ENCODE measurements at places on chromosomes 3 and 15.
A peak's percentile ranks its signal among the peaks of the same experiment; 100 is the strongest.

- no peaks in the 10 kb centered on the region for H3K36me3 ChIP-seq
These were observed 378.9 kb upstream of the ALCAM start for GRCh38 chr3:104987859-104988258.

GRCh38 chr15:84731774-84732173 is 15.8 kb upstream of the SEC11A start:
- H3K4me3 ChIP-seq: no peak overlapping the region
- DNase-seq: no peak
- H3K36me3 ChIP-seq: no peaks in the 10 kb centered on the region
- H3K27me3 ChIP-seq: no peaks in the 10 kb centered on the region

DNA sequence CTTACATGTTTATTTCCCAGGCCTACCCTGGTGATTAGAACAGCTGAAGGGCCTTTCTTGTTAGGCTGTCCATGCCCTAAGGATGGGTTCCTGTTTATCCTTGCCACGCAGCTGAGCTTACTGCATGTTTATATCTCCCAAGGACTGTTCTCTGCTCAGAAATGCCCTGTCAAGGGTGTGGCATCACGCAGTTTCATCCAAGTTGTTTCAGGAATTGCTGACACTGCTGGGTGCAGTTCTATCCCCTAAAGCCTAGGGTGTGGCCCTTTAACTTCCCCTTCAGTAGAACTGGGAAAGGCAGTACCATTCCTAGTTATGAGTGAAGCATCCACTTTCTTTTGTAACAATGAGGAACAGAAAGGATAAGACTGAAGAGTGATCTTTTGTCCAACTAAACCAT is 5.0 kb downstream of the ELL3 start:
- H3K27ac ChIP-seq: peak overlapping the region; percentile 52
- no peak for DNase-seq
- no peaks in the 10 kb centered on the region for H3K27me3 ChIP-seq
- H3K4me3 ChIP-seq: no peak overlapping the region

GRCh38 chr3:188007897-188008296 is 146.1 kb upstream of the LPP start:
- H3K4me1 ChIP-seq: no peaks in the 10 kb centered on the region
- no peaks in the 10 kb centered on the region for H3K36me3 ChIP-seq
- peak overlapping the region; percentile 46 for H3K27ac ChIP-seq
- peak; percentile 86 for DNase-seq

DNA sequence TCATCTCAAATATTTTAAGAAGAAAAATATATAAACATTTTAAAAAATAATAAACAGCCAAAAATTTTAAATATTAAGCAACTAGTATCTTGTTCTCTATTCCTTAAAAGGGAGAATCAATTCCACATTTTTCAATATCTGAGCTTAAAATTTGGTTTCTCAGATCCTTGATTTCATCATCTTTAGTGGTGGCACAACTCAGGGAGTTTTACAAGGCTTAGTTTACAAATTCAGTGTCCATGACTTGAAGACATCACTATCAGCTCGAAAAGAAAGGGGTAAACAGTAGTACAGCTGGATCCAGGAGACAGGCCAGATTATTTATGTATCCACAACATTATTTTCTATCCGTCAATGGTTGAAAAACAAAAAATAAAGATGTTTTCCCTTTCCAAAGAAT is 11.6 kb downstream of the IGF2BP2 start:
- H3K27ac ChIP-seq: no peak overlapping the region
- H3K27me3 ChIP-seq: no peaks in the 10 kb centered on the region
- H3K4me3 ChIP-seq: no peak overlapping the region
- H3K36me3 ChIP-seq: no peaks in the 10 kb centered on the region
- no peak for DNase-seq

DNA sequence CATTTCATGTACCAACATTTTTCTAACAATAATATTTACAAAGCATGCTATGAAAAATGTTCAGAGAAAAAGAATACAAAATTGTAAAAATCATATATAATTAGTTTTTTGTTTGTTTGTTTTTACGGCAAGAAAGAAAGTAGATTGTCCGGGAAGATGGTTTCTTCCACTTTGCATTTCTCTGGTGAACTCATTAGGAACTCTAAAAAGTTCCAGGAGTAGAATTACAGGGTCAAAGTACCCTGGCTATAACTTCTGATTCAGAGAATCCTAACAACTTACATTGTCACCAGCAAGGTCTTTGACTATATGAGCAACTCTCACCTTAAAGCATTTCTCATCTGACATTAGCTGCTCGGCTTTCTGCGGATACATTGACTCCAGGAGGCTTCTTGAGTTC is 196.7 kb downstream of the PDE8A start:
- H3K36me3 ChIP-seq: no peaks in the 10 kb centered on the region
- no peaks in the 10 kb centered on the region for H3K4me1 ChIP-seq

GRCh38 chr3:177642804-177643125 is 445.5 kb upstream of the TBL1XR1 start:
- H3K4me1 ChIP-seq: peaks cover 35% of the 10 kb centered on the region
- H3K4me3 ChIP-seq: no peak overlapping the region
- H3K36me3 ChIP-seq: no peaks in the 10 kb centered on the region
- no peaks in the 10 kb centered on the region for H3K27me3 ChIP-seq
- H3K27ac ChIP-seq: peak overlapping the region; percentile 87

DNA sequence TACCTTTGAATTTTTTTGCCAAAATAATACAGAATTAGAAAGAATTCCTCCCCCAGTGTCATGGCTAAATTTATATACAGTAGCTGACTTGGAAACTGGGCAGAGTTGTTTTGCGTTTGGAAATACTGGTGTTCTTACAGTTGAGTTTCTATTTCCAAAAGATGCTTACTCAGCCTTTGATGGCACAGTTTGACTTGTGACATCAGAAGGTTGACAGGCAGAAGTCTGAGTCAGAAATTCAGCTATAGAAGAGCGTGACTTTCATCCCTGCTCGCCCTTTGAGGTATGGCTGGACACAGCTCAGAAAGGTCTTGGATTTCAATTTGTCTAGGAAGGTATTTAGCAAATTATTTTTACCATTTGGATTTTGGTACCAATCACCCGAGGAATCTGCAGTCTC is 175.8 kb downstream of the VGLL4 start:
- DNase-seq: no peak
- H3K36me3 ChIP-seq: peaks cover 10% of the 10 kb centered on the region
- no peak overlapping the region for H3K4me3 ChIP-seq
- H3K4me1 ChIP-seq: no peaks in the 10 kb centered on the region

DNA sequence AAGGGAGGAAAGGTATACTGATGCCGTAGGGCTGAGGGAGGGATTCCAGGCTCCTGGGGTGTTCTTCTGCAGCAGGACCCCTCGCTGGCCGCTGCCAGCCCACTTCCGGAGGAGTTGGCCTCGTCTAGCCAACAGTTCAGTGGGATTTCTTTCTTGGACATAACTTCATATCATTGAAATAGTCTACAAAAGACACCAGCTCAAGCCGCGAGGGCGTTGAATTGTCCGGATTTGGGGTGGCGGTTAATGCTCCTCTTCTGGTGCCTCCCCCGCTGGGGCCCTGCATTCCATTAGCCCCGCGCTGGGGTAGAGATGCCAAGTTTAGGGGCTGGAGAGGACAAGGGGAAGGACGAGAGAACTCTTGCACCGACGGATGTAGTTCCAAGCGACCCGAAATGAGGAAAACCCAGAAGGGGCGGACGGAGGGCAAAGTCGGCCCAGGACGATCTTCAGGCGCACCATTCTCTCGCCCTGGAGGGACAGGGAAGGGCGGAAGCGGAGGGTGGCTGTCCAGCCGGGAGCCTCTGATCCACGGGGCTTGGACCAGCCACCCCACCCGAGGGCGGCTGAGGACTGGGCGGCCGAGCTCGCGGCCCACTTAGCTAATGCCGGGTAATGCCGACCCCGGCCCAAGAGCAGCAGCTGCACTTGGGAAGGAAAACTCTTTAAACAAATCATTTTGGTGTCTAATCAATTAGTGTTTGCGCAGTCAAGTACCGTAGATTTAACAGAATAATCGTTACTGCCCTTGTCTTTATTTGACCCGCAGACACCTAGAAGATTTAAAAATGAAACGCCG is 4.7 kb upstream of the ONECUT1 start:
- no peaks in the 10 kb centered on the region for H3K36me3 ChIP-seq
- H3K27ac ChIP-seq: no peak overlapping the region
- peaks cover 9% of the 10 kb centered on the region for H3K27me3 ChIP-seq
- H3K4me3 ChIP-seq: no peak overlapping the region
- DNase-seq: no peak
- H3K4me1 ChIP-seq: no peaks in the 10 kb centered on the region

DNA sequence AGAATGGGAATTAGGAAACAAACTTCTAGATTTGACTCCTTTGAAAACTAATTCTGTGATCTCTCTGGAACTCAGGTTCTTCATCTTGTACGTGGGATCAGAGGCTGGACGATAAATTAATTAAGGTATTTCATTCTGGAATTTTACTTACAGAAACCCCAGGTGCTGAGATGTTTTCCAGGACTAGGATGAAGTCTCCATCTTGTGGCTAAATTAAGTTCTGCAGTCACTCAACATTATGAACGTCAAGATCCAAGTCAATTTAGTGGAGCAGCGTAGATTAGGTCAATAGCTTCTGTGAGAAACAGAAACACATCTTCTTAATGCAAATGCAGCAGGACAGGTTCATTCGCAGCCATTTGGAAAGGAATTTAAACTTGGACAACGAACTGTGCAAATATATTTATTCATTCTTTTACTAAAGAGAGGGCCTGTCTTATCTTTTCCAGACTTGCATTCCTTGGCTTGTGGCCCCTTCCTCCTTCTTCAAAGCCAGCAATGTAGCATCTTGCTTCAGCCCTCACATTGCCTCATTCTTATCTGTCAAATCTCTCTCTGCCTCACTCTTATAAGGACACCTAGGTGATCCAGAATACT is 26.7 kb upstream of the TMC3 start:
- H3K27ac ChIP-seq: no peak overlapping the region
- no peaks in the 10 kb centered on the region for H3K4me1 ChIP-seq
- no peak for DNase-seq
- no peaks in the 10 kb centered on the region for H3K36me3 ChIP-seq
- no peaks in the 10 kb centered on the region for H3K27me3 ChIP-seq

- H3K27me3 ChIP-seq: no peaks in the 10 kb centered on the region
- H3K4me1 ChIP-seq: no peaks in the 10 kb centered on the region
These were observed 20.4 kb upstream of the ATG7 start for GRCh38 chr3:11251807-11252176.

DNA sequence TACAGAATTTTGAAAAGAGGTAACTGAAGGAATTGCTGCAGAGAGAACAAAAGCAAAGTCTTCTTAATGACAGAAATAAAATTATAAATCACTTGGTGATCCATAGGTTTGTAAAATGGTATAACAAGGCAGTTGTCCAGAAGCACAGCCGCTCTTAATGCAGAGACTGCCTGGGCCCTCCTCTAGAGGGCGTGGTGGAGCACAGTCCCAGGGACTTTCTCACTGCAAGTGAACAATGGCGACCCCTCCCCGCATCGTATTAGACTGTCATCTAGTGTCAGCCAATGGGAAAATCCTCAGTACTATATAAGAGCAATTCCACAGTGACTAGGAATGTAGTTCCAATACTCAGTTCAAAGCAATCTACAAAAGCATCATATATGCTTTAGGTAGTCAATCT is 26.4 kb upstream of the ZBED2 start:
- no peak overlapping the region for H3K4me3 ChIP-seq
- no peaks in the 10 kb centered on the region for H3K36me3 ChIP-seq
- no peak for DNase-seq
- H3K27me3 ChIP-seq: no peaks in the 10 kb centered on the region

- H3K36me3 ChIP-seq: no peaks in the 10 kb centered on the region
- H3K4me1 ChIP-seq: no peaks in the 10 kb centered on the region
- H3K4me3 ChIP-seq: no peak overlapping the region
- no peak for DNase-seq
- H3K27ac ChIP-seq: no peak overlapping the region
These were observed 106.0 kb downstream of the MEX3B start for GRCh38 chr15:81939604-81940440.

GRCh38 chr3:130341388-130341787 is 4.1 kb upstream of the COL6A5 start:
- no peaks in the 10 kb centered on the region for H3K4me1 ChIP-seq
- peaks cover 8% of the 10 kb centered on the region for H3K27me3 ChIP-seq
- H3K36me3 ChIP-seq: no peaks in the 10 kb centered on the region
- H3K27ac ChIP-seq: no peak overlapping the region
- DNase-seq: no peak

DNA sequence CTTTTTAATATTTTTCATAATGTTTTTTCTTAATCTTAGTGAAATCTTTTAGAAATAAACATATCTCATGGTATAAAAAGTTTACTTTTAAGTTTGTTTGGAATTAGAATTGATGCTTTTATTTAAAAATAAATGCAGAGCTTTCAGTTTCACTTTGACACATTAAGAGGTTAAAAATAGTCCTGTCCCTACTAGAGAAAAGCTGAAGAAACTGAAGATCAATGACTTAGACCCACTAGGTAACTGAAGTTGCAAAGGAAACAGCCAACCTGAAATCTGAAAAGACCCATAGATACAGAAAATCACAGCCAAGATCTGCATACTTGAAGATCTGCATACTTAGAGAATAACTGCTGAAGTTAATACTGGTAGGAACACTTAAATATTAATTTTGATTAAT is 237.6 kb downstream of the RAP2B start:
- H3K4me1 ChIP-seq: no peaks in the 10 kb centered on the region
- no peak overlapping the region for H3K27ac ChIP-seq
- no peak overlapping the region for H3K4me3 ChIP-seq

- H3K27me3 ChIP-seq: no peaks in the 10 kb centered on the region
- H3K27ac ChIP-seq: no peak overlapping the region
- DNase-seq: no peak
- H3K4me3 ChIP-seq: no peak overlapping the region
- H3K4me1 ChIP-seq: no peaks in the 10 kb centered on the region
These were observed 103.4 kb upstream of the P2RY1 start for GRCh38 chr3:152731511-152731910.

DNA sequence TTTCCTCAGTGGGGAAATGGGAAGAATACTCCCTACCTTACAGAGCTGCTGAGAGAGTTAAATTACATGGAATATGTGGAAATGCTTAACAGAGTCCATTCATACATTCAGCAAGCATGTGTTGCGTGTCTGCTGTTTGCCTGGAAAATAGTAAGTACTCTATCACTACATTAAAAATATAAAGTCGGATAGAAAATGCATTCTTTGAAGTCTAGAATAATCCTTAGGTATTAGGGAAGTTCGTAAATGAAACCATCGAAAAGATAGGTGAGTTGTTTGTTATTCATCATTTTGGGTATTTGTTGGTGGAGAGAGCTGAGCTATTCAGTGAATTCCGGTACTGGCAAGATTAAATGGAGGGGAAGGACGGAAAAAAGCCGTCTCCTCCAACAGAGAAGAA is 200.1 kb downstream of the OPA1 start:
- no peak overlapping the region for H3K27ac ChIP-seq
- H3K4me1 ChIP-seq: peaks cover 4% of the 10 kb centered on the region
- no peak overlapping the region for H3K4me3 ChIP-seq
- no peaks in the 10 kb centered on the region for H3K27me3 ChIP-seq
- H3K36me3 ChIP-seq: no peaks in the 10 kb centered on the region

- no peaks in the 10 kb centered on the region for H3K27me3 ChIP-seq
- no peak for DNase-seq
- H3K36me3 ChIP-seq: no peaks in the 10 kb centered on the region
- H3K4me3 ChIP-seq: no peak overlapping the region
These were observed 392.0 kb downstream of the IL20RB start for GRCh38 chr3:137349557-137350348.

- no peaks in the 10 kb centered on the region for H3K36me3 ChIP-seq
- no peak overlapping the region for H3K27ac ChIP-seq
- peak overlapping the region; percentile 51 for H3K4me3 ChIP-seq
- peaks cover 7% of the 10 kb centered on the region for H3K4me1 ChIP-seq
These were observed 31.9 kb upstream of the RAB6B start for GRCh38 chr3:133927540-133928066.

- no peaks in the 10 kb centered on the region for H3K36me3 ChIP-seq
- no peaks in the 10 kb centered on the region for H3K4me1 ChIP-seq
- H3K27ac ChIP-seq: no peak overlapping the region
- H3K4me3 ChIP-seq: no peak overlapping the region
- no peaks in the 10 kb centered on the region for H3K27me3 ChIP-seq
These were observed 203.5 kb downstream of the MECOM start for GRCh38 chr3:169460035-169460434.
